ENCODE measurements at places on chromosomes 7 and 10. TPM values are rescaled to one million over a fixed set of nuclear protein-coding genes. Genes with fewer than 3 reads are reported as not detected.

The SSC4D gene
- 0.32 TPM for total RNA-seq

The CLRN3 gene
- not detected for total RNA-seq

The SCART1 gene
- 5.2 TPM for total RNA-seq

The MDH2 gene
- 43.1 TPM for total RNA-seq

The TAS2R5 gene
- total RNA-seq, result 0.24 TPM

The NAT16 gene
- not detected for total RNA-seq

The TMEM176A gene
- total RNA-seq, result 0.12 TPM

The SDK1 gene
- total RNA-seq, result 0.24 TPM

The ITPRID1 gene
- not detected for total RNA-seq

The PKD1L1 gene
- 0.12 TPM for total RNA-seq

The GNAI1 gene
- 46.1 TPM for total RNA-seq

The HBP1 gene
- total RNA-seq, result 109 TPM

The PIK3AP1 gene
- total RNA-seq, result not detected

The LIPJ gene
- not detected for total RNA-seq

The GPR15LG gene
- total RNA-seq, result not detected

The ZNF488 gene
- under 0.01 TPM for total RNA-seq

The TMEM72 gene
- not detected for total RNA-seq

The SAMD9L gene
- 26.8 TPM for total RNA-seq

The TRPV5 gene
- not detected for total RNA-seq

The MYO1G gene
- 0.12 TPM for total RNA-seq

The PRSS1 gene
- total RNA-seq, result not detected

The FRA10AC1 gene
- 8.0 TPM for total RNA-seq

The PLEKHS1 gene
- total RNA-seq, result 0.24 TPM

The RET gene
- total RNA-seq, result 2.4 TPM

The SFTPA1 gene
- total RNA-seq, result not detected

The PRF1 gene
- not detected for total RNA-seq

Data from hair follicle dermal papilla cell (primary cell).